ENCODE measurements at places on chromosomes 6 and 20.

DNA sequence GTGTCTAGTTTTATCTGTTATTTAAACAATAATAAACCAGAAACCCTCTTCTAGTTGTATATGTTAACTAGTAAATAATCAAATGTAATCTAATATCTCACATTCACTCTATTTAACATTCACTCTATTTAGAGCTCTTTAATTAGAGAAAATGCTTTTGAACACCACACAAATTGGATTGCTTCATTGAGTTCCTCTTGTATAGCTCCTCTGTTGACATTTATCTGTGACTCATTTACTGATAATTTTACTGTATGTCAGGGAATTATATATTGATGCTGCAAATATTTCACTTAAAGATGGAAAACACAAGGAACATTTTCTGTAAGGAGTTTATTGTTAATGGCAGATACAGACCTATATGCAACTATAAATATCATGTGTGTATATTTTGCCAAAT lies 594.6 kb downstream of the COL12A1 start:
- DNase-seq: no peak

GRCh38 chr20:33679758-33680485 lies 5.7 kb upstream of the NECAB3 start:
- DNase-seq: no peak

GRCh38 chr20:18465536-18466200 lies 1.2 kb downstream of the DZANK1 start:
- no peak for DNase-seq

- no peak for DNase-seq
These were observed 216.0 kb downstream of the HIVEP2 start for GRCh38 chr6:142728910-142729481.

Data from upper lobe of left lung (tissue), 6 donors.